ENCODE measurements at places on chromosomes 3 and 15.

GRCh38 chr3:185760550-185760949 is 64.3 kb downstream of the IGF2BP2 start:
- no peak for DNase-seq

- DNase-seq = no peak
These were observed 359.3 kb downstream of the GABRG3 start for GRCh38 chr15:27330326-27330725.

GRCh38 chr3:191366675-191367074 is 36.3 kb upstream of the UTS2B start:
- no peak for DNase-seq

- no peak for DNase-seq
These were observed 3.7 kb downstream of the ATG7 start for GRCh38 chr3:11275926-11276325.

- DNase-seq = no peak
These were observed 105.4 kb downstream of the ABHD5 start for GRCh38 chr3:43796041-43796596.

- no peak for DNase-seq
These were observed 916.8 kb downstream of the CADM2 start for GRCh38 chr3:85875589-85875988.

DNA sequence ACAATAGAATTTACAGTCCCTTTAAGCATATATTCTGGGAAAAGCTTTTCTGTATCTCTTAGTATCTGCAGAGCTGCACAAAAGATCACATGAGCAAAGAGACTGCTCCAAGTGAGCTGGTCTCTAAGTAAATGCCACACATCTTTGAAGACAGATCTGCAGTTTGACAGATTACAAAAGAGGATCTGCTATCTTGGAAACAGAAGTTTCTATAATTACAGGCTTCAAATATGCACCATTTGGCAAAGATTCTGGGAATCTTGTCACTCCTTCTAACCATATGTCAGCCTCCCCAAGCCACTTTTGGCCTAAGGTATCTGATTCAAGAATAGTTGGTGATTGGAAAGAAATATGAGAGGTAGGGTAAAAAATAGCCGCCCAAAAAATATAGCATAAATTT is 9.6 kb upstream of the CFAP44 start:
- no peak for DNase-seq

DNA sequence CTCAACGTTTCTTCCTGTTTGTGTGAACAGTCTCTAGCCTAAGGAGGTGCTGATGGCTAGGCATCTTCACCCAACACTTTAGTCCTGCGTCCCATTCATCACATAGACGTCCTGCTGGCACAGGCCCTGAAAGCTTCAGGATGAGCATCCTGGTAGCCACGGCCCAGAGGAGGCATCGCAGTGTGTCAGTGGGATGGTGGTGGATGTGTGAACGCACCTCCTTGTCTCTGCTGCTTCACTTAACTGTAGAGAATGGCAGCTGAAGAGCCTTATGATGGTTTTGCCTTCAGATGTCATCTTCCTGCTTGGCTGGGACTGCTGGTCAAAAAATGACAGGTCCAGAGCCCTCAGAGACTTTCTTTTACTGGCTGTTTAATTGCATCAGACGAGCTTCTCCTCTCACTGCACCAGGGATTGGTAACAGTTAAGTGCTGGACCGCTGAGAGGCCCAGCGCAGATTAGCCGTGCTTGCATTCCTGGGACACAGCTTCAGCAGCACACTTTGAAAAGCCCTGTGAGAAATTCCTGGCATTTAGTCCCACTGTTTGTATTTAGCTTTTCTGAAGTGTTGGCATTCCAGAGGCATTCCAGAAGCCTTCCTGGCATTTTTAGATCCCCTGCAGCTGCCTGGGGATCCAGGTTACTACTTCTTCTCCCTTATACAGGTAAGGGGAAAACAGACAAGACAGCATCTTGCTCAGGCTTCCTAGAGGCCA is 132.4 kb upstream of the PLXNA1 start:
- DNase-seq = no peak

DNA sequence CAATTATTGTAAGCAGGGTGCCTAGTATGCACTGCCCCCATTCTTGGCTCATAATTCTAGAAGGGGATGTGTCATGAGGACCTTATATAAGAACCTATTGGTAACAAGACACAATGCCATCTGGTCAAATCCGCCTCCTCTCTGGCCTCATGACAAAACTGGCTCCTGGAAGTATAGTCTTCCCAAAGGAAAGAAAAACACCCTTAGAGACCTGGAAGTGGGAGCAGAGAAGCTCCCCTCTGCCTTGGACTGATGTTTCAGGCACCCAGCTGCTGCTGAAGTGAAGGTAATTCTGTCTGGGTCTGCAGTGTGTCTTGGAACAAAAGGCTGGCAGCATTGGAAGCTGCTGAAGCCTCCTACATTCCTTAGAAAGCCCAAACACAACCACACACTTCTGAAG is 107.2 kb upstream of the CLSTN2 start:
- DNase-seq = no peak

DNA sequence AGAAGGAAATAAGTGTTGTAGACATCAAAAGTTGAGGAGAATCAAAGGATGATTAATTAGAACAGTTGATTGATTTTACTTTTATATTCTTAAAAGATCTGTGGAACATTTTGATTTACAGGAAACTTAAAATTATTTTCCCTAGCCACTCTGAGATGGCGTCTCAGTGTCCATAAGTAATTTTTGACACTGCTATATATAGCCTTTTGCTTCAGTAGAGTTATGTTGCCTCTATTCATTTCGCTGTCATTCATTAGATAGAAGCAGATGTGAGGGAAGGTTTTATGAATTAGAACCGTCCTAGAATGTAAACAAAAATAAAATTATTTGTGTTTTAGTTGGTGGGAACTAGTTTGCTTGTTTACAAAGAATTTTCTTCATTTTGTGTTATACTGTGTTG is 51.1 kb upstream of the EIF3J start:
- no peak for DNase-seq

DNA sequence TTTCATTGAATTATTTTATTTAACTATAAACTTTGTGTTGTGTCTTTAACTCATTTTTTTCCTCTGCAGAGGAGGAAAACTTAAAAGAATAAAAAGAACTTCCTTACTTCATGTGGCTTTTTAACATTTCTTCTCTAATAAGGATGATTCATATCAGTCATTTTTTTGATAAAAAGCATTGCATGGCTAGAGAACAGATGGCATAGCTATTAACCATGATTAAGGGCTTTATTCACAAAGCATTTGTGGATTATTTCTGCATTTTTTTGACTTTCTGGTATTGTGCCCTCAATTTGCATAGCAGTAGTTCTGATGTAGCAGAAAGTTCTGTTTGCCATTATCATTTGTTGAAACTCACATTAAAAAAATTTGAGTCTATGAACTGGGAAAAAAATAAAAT is 540.8 kb downstream of the SI start:
- DNase-seq = no peak

DNA sequence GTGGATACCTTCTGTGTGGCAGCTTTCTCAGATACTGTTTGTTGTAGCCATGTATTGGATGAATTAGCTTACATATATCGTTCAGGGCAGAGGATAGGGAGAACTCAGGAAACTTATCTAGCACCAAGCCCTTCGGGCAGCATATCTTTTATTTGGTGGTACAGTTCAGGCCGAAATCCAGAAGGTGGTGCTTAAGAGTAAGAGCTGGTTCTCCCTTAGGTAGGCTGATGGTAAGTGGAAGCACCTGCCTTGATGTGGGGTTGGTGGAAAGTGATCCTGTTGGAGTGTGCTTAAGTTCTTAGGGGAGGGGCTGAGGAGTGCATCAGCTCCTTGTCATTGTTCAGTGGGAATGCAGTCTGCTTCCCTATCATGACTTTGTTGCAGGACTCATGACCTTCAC is 187.5 kb downstream of the DOCK3 start:
- DNase-seq = no peak

- DNase-seq = no peak
These were observed 28.4 kb downstream of the CCDC12 start for GRCh38 chr3:46947981-46948791.

GRCh38 chr15:62649793-62650420 is 392.6 kb upstream of the TPM1 start:
- no peak for DNase-seq

DNA sequence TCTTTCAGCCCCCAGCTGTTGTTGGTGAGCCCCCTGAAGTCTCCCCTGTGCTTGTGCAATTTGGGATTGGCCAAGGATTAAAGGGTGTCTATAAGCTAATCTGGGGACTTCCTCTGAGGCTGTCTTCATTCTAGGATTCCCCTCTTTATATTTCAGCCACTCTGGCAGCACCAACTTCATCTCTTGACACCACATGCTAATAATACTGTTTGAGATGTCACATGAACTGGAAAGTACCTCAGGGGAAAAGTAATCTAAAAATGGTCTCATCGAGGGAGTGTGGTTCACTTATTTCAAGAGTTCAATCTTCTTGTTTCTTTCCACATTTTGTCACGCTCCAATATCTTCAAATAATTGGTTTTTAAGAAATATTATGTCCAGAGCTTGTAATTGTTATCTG is 279.2 kb upstream of the TMC3 start:
- no peak for DNase-seq

DNA sequence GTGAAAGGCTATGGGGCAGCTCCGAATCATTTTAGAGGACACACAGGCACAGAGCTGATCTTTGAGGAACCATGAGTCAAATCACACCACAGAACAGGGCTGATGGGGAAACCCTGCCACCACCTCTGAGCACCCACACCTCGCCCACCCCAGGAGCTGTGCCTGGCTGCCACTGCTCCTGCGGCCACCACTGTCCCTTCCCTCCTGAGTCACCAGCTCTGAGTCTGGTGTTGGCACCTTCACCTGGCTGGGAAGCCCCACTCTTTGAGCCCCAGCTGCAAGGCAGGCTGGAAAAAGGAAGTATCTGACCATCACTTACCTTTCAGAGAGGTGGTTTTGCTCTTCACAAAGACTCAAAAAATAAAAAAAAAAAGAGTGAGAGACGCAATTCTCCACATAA is 63.6 kb upstream of the MEF2A start:
- no peak for DNase-seq

DNA sequence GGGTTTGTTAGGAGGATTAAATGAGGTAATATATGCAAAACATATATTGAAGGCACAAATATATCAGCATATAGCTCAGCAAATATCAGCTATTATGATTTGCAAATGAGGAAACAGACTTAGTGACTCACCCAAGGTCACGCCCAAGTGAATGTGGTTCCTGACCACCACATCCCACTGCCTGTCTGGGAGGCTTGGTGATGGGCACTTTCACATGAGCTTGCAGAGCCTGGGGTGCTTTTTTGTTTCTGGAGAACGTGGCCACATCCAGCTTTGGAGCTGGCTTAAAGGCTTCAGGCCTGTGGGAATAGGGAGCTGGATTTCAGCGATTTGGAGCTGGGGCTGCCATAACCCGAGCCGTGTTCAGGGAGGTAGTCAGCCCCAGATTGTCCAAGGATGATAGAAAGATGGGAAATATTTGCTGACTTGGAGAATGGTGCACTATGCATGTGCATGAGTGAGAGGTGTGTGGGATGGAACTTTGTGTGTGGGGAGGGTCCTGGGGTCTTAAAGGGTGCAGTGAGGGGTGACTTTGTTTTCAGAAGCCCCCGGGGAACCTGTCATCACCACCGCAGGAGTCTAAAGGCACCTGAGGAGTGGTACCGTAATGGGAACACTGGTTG is 12.0 kb upstream of the FGD5 start:
- no peak for DNase-seq

DNA sequence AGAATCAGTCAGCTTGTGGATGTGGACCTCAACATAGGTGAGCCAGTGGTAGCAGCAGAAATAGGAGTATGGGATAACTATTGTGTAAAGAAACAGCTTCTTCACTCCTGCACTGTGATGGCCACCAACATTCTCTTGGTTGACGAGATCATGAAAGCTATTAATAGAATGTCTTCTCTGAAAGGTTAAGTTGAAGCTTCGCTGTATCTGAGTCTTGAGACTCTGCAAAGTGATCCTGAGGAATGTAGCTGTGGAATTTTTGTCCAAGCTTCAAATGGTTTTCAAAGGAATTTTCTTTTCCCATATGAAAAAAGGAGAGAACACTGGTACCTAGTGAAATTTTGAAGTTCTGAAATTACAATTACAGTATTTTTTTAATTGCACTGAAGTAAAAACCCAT is 146.3 kb downstream of the GMNC start:
- DNase-seq = no peak

DNA sequence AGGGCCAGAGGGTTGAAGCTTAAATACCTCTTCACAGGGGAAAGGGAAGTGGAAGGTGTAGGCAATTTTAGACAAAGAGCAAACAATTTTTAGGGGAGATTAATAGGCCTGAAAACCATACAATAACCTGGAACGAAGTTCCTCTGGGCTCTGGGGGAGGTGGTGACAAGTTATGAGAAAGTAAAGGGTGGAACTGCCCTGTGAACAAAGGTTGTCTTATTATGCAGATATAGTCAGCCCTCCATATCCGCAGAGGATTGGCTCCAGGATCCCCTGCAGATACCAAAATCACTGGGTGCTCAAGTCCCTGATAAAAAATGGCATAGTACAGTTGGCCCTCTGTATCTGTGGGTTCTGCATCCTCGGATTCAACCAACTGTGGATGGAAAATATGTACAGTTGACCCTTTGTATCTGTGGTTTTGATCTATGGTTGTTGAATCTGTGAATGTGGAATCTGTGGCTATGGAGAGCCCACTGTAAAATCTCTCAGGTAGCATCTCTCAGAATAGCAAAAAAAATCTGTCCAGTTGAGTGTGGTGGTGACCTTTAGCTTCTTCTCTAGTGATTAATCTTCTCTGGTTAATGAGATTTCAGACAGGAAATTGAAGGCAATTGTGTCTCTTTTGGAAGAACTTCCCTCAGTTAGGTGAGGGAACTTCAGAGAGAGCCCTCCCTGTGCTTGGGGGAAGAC is 40.2 kb downstream of the CLEC3B start:
- no peak for DNase-seq

- DNase-seq = no peak
These were observed 191.4 kb upstream of the HES1 start for GRCh38 chr3:193944518-193944884.

DNA sequence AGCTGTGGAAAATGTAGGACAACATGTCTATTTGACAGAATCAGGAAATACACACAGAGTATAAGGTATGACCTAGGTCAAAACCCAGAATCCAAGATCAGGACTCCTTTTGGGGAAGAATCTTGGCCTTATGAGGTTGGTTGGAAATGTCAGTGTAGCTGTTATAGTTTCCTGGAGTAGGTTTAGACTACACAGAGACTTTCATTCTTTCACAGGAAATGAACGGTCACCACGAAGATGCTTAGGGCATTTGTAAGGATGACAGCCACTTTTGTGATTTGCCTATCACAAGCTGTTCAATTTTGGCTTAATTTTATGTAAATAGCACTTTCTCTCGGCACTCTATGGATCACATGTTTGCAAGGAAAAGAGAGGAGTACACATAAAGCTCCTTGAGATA is 18.6 kb upstream of the ZBTB20 start:
- DNase-seq = no peak

GRCh38 chr3:10508235-10508618 is 2.8 kb upstream of the ATP2B2 start:
- no peak for DNase-seq
